Esophagus mucosa (tissue), 1 donor: ENCODE measurements at places on chromosomes 7 and 10. TPM values are rescaled to one million over a fixed set of nuclear protein-coding genes. Genes with fewer than 3 reads are reported as not detected.

The CUEDC2 gene
- 23.7 TPM for total RNA-seq

The KEL gene
- total RNA-seq = 0.32 TPM

GRCh38 chr7:142940966-142941535 lies 1.8 kb downstream of the LLCFC1 start:
- ATAC-seq = no peak

DNA sequence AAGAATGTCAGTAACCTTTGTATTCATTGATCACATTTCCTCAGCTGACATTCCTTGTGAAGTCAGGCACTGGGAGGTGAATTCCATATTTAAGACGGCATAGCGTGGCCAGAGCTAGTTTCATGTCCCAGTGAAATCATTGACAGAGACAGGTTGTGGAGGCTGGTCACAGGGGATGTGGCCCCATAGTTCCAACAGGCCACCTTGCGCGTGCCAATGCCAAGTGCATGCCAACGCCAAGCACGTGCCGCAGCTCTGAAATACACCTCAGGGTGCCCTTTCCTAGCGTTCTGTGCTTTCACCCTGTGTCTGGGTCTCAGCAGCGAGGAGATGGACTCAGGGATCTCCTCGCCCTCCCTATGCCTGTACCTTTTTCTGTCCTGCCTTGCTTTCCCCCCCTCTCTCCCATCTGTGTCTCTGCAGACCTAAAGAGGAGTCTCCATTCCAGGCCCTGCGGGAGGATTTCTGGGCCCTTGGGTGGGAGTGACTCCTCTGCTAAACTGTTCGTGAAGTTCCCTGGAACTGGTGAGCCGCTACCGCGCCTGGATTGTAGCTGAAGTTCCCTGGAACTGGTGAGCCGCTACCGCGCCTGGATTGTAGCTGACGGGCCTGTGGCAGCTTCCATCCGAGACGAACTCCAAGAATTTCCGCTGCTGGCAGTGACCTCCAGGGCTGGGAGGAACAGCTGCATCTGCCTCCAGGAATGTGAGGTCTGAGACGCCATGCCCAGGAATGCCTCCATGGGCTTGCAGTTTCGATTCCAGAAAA lies 19.7 kb downstream of the AQP1 start:
- no peak for ATAC-seq

GRCh38 chr10:105189463-105189800 lies 548.3 kb downstream of the SORCS3 start:
- ATAC-seq = no peak

- ATAC-seq = no peak
Measured at GRCh38 chr7:101185258-101185839, 5.3 kb upstream of the NAT16 start.

GRCh38 chr7:102044984-102045673 lies 227.7 kb downstream of the CUX1 start:
- no peak for ATAC-seq

GRCh38 chr7:44967571-44968446 lies 11.0 kb downstream of the MYO1G start:
- no peak for ATAC-seq

DNA sequence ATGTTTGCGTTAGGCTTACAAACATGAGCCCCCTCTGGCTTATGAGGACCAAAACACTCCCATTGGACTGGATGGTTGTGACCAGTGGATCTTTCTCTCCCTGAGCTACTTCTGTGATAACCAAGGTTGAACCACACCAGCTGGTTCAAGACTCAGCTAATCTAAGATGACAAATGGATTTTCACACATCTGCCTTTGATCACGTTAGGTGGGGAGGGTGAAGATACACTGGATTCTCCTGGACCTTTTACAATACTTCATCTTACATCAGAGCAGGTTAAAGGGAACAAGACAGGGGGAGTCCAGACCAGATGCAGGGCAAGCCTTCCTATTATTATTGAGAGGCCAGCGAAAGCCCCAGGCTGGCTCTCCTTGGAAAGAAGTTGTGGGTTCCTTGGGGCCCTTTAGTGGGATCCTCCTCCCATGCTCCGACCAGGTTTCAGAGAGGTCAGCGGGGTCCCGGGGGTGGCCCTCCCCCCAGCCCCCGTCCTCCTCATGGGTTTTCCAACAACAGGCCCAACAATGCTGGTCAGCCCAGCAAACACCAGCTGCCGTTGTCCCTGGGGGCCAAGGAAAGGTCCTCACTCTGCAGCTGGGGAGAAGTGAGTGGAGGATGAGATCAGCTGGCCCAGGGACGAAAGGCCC lies 2.8 kb downstream of the GFRA1 start:
- ATAC-seq = no peak

DNA sequence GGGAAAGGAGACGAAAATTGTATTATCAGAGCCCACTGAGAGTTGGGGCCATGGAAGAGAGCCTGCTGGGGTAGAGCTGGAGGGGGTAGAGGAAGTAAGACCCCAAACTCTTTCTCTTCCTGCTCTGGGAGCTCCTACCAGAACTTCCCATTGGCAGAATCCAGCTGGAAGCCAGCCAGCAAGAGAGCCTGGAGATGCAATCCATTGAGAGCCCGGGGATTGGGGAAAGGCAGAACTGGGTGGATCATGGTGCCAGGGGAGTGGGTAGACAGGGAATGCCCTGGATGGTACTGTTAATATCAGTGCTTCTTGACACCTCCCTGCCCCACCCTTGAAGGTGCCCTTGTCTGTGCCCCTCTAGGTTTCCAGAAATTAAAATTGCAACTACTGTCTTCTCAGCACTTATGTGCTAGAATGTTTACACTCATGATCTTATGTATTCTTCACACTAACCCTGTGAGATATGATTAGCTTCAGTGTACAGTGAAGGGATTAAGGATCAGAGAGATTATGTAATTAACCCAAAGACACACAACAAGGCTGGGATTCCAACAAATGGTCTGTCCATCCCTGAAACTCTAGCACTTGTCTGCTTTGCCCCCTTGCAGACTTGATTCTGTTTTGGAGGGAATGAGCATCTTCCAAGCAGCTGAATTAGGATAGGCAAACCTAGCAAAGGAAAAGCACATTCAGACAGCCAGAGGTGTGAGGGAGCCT lies 154.1 kb downstream of the C10orf105 start:
- ATAC-seq = no peak

- no peak for ATAC-seq
Measured at GRCh38 chr10:72832701-72833100, 60.8 kb upstream of the OIT3 start.

- ATAC-seq = peak; percentile 42
Measured at GRCh38 chr7:112233048-112233697, 26.7 kb downstream of the ZNF277 start.

- ATAC-seq = no peak
Measured at GRCh38 chr10:36612436-36612835, 513.0 kb upstream of the ANKRD30A start.

DNA sequence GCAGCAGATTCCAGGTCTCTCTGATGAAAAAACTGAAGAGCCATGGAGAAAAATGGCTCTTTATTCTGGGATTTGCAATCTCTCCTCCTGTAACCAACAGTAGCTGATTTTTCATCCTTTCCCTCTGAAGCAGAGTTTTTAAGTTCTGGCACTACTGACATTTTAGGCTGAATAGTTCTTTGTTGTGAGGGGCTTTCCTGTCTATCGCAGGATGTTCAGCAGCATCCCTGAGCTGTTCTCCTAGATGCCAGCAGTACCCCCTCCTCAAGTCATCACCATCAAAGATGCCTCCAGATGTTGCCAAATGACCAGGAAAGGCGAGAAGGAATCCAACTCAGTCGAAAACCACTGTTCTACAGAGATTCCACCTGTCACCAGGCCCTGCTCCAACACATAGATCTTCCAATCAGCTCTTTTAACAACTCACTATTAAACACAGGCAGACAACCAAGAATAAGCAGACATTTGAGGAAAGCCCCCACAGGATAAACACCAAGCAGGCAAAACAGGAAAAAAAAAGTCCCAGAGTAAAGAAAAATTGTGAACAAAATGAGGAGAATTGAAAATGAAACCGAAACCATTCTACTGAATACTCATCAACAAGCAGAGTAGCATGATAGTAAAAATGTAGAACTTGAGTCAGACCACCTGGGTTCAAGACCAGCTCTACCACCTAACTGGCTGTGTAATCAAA lies 124.8 kb downstream of the MPP7 start:
- no peak for ATAC-seq

DNA sequence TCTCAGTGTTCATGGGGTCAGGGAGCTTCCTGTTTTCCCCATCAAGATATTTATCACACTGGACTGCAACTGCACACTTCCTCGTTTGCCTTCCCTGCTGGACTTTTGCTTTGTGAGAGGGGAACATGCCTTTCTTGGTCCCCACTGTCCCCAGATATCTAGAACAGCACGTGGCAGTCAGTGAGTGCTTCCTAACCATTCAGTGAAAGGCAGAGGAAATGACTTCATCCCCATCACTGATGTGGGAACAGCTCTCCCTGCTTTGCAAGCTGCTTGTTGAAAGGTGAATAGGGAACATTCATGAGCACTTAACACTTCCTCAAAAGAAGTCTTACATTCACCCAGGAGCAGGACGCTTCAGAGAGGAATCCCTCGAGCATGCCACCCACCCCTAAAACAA lies 135.4 kb downstream of the MYOF start:
- ATAC-seq = no peak
